Stimulated activated CD4-positive, alpha-beta T cell treated with anti-CD3 and anti-CD28 coated beads, Interleukin-1b, Interleukin-23, amount 100 ng/mL, for 48 hours (primary cell): ENCODE measurements at places on chromosomes 13 and 19.

- DNase-seq = peak; percentile 96
Measured at GRCh38 chr19:6674868-6675305, 4.9 kb upstream of the TNFSF14 start.

- DNase-seq = no peak
Measured at GRCh38 chr19:6610934-6611852, 20.2 kb upstream of the CD70 start.

DNA sequence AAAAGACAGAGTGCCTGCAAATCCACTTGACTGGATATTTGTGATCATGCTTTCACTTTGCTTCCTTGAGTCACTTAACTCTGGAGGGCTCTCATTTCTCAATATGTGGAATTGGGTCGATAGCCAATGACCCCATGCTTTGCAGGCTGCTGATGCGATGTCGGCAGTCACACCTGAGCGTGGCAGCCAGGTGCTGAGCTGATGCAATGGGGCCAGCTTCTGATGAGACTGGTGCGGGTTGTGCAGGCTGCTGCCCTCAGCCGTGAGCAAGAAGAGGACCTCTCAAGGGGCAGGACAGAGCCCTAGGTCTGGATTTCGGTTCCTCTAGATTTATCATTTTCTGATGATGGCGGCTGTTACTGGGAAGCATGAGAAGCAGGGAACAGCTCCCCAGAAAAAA, 334.1 kb downstream of the TEX29 start:
- DNase-seq = no peak

- DNase-seq = no peak
Measured at GRCh38 chr13:32850316-32851052, 165.7 kb upstream of the KL start.

- DNase-seq = no peak
Measured at GRCh38 chr19:27681972-27682371, 1531.0 kb downstream of the UQCRFS1 start.

DNA sequence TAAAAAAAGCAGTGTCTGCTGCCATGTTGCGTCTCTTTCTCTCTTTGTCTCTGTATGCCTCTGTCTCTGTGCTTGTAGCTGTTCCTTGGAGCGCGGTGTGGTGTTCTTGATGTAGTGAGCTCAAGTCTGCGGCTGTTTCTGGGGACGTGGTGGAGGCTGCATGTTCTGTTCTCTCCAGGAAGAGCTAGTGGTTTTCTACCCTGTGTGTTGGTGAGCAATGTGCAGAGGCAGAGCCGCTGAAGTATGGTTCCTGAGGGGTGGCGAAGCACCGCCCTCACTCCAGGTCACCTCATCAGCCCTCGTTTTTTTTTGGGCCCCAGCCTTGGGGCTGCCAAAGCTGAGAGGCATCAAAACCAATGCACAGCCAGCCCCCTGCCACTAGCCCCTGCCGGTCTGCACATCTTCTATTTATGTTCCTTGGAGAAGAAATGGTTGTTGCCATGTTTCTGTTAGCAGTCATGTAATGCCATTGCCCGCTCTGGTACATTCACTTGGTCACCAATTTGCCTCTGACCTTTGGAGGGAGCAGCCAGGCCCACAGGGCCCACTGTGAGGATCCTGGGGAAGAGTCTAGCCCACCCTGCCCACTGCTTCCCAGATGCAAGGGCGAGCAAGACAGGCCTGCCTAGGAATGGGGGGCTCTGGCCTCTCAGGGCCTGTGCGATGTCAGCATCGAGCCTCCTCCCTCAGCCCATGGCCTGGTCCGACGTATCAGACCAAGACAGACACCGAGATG, 7.2 kb downstream of the HNRNPL start:
- peak; percentile 65 for DNase-seq

DNA sequence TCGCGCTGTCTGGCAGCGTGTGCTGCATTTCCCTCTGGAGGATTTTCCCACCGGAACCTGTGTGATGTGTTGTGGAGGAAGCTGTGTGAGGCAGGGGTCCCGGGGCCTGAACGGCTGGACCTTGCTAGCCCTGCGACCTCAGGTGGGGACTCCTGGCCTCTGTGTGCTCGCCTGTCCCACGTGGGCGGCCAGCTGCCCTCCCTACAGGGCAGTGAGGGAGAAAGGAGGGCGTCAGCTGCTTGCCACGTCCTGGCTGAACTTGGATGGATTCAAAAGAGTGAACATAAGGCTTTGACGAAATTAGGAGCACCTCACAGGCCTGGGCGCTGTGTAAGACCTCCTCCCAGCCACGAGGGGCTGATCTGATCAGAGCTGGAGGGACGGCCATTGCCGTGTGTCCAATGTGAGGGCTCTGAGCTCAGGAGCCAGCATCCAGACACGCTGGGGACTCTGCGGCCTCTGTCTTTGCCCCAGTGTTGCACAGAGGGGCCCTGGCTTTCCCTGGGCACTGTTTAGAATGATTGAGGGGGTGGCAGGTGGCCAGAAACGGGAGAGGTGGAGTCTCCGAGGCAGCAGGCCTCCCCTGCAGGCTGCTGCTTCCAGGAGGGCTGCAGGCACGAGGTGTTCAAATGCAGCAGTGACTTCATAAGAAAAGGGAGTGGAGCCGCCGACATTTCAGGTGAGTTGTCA, 13.0 kb downstream of the TFDP1 start:
- no peak for DNase-seq

DNA sequence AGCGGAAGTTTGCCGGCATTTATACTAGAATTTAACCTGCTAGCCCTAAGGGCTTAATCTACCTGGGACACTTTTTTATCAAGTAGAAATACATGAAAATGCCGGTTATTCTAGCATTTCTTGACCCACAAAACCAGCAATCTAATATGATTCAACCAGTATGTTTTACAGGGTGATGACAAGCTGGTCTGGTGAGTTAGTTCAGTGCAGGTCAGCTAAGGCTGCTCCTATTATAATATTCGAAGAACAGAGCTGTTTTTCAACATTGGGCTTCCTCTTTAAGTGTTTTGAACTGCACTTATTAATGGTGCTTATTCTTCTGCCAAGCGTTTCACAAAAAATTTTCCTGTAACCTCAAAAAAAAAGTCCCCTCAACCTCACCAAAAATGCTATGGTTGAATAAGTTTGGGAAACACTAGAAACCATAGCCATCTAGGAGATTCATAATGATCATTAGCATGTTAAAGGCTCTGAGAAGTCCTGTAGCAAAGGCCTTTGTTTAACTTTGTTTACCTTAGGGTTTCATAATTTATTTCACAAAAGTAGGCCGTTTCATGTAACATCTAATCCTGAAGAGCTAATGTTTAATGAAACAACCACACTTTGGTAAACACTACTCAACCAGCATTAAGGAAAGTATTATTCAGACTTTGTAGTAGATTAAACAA, 526.6 kb downstream of the KLF12 start:
- no peak for DNase-seq

DNA sequence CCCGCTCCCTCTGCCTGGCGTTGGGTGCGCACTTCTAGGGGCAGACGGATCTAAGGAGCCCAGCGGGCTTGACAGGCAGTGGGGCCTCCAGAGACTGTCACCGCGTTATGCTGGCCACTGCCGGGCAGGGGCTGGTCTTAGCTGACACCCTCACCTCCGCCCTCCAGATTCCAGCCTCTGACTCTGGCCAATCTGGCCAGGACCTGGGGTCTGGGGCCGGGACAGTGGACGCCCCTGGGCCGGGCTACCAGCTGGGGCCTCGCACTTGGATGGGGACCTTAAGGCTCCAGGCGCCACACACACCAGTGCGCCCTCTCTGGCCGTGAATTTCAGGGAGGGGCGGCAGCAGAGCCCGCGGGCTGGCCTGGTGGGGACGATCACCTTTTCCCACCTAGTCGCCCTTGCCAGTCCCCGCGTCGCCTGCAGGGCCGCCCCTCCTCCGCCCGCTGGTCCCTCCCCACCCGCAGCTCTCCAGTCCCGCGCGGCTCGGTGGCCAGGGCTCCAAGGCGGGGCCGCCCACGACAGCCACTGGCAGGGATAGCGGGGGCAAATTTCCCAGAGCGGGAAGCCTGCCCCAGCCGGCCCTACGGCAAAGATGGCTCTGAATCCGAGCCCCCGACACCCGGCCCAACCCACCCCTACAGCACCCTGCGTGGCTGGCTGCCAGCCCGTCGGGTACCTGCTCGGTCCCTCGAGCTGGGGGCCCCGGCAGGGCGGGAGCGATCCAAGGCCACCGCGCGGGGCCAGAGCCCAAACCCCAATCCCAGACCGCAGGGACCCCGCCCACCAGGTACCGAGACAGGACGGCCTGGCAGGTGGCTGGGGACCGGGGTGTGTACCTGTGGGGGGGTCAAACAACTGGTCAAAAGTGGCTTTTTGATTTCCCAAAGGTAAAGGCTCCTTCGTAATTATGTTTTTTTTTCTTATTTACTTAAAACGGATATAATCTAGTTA, 6.1 kb upstream of the ZNF98 start:
- no peak for DNase-seq

DNA sequence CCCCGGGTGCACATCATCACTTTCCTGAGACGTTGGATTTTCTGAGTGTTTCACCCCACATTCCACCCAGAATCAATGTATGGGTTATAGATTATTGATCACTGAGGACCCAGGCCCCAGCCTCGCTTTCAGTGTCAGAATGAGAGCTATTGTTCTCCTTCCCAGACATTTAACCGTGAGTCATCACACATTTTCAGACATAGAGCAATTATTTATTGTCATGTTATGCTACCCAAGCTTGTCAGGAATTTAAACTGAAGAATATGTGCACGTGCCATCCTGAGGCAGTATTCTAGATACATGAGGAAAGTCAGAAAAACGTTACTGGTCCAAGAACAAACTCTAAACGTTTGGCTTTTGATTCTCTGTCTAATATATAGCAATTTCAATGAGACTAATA, 276.6 kb upstream of the ZNF507 start:
- no peak for DNase-seq

GRCh38 chr13:94660695-94661326, 51.5 kb downstream of the SOX21 start:
- DNase-seq = no peak

- DNase-seq = no peak
Measured at GRCh38 chr13:110324026-110324749, 17.1 kb downstream of the COL4A2 start.

DNA sequence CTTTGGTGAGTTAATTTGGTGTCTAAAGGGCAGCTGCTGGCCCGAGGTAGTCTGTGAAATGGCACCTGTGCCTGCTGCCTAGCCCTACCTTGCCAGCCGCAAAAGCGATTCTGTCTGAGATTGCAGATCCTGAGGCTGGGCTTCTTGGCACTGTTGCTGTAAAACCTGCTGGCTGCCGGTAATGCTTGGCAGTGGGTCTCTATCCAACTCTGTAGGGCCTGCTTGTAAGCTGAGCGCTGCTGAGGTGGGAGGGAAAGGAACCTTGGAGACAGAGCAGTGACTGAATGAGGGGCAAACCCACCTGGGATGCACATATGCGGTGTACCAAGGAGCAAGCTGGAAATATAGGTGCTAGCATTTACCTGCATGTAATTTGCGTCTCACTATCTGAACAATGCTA, 11.7 kb downstream of the LCP1 start:
- no peak for DNase-seq

GRCh38 chr13:66036636-66037035, 1193.5 kb downstream of the PCDH9 start:
- no peak for DNase-seq

DNA sequence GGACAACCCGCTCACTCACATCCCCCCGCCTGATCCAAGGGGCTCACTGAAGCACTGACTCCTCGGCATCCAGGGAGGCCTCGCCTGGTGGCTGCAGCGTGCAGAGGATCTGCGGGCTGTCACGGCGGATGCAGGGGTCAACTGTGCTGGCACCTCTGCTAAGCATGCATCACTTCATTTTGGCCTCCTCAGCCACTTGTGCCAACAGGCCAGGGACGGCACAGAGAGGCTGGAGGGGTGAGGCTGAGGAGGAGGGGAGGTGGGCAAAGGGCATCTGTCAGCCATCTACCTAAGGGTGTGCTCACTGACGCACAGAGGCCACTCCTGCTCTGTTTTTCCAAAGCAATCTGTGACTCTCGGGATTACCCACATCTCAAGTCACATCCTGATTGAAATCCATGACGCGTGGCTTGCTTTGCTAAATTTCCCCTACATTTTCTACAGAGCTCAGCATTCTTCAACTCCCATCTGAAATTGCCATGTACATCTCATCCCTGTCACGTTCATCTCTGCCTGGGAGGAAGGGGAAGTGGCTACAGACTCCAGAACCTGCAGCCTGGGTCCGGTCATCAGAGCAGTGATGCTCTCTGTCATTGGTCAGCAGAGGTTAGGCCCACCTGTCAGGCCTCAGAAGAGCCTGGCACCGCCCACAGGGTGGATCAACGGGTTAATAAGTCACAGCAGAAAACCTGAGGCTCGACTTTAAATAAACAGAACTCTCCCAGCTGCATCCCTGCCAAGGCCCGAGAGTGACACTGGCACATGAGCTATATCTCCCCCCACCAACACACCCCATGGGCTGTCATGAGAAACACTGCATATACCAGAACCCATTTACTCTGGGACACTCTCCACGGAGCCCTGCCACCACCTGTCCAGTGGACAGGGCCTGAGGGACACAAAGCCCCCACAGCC, 17.6 kb downstream of the ELL start:
- DNase-seq = no peak

GRCh38 chr19:17469092-17469480, 1.2 kb upstream of the SLC27A1 start:
- no peak for DNase-seq

GRCh38 chr13:97258801-97259200, 36.7 kb downstream of the MBNL2 start:
- DNase-seq = no peak

GRCh38 chr19:1613808-1614570, 8.7 kb upstream of the UQCR11 start:
- no peak for DNase-seq
